ENCODE measurements at places on chromosomes 1 and 21.

DNA sequence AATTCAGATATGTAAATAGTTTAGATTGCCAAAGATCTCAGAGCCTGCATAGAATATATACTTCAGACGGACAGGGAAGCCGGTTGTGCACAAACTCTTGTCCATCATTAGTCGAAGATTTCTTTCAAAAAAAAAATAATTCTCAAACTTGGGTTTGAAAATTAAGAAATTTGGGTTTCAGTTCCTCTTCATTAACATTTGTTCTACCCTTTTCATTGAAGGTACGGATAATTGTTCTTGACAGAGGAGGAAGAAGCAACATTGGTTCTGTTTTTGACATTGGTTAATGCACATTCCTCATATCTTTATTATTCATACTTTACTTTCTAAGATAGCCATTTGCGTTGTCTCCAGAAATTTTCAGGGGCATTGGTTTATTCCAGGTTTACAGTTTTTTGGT lies 38.0 kb upstream of the PRMT6 start:
- no peak for DNase-seq

DNA sequence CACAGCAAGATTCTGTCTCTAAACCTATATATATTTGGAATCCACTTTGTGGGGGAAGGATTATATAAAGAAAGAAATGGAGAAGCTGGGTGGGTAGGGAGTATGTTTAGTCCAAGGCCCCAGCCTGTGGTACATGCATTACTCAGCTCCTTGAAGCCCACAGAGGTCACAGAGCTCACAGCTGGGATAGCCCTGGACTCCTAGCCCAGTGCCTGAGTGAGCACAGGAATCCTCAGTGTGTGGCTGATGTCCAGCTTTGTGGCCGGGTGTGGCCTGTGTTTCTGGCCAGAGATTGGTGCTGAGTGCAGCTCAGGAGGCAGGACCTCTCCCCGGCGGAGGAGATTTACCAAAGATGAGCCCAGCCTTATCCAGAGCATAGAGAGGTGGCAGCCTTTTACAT lies 7.6 kb downstream of the CAPN9 start:
- DNase-seq, result no peak

GRCh38 chr1:184533915-184534314 lies 147.1 kb downstream of the C1orf21 start:
- no peak for DNase-seq

- DNase-seq, result no peak
Measured at GRCh38 chr21:29360799-29361765, 62.4 kb downstream of the BACH1 start.

DNA sequence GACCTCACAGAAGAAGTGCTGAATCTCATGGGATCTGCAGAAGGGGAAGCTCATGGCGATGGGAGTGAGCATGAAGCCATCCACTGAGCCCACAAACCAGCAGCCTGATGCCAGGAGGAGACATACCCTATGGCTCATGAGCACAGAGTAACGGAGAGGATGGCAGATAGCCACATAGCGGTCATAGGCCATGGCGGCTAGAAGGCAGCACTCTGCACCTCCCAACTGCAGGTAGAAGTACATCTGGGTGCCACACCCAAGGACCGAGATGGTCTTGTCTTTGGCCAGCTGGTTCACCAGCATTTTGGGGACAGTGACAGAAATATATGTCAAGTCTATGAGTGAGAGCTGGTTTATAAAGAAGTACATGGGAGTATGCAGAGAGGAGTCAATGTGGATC lies 4.3 kb downstream of the OR2T10 start:
- no peak for DNase-seq

- no peak for DNase-seq
Measured at GRCh38 chr1:150210091-150210490, 25.8 kb downstream of the ANP32E start.

- DNase-seq, result no peak
Measured at GRCh38 chr1:59985911-59986515, 59.4 kb upstream of the CYP2J2 start.

GRCh38 chr1:118104951-118105350 lies 80.1 kb downstream of the SPAG17 start:
- no peak for DNase-seq

DNA sequence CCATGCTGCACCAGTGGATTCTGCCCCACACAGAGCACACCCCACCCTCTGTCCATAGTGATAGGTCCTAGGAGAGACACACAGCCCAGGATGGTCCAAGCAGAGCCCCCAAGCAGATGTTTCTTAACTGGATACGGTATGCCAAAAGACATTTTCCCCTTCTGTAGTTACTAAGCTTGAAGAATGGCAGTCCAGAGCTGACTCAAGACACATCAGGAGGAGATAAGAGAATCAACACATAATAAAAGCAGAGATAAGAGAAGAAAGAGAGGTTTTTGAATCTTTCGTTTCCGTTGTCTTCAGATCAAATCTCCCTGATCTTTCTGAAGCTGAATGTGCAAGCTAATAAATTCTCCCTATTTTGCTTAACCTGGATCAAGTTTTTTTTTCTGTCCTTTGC lies 21.8 kb upstream of the CASQ2 start:
- DNase-seq, result no peak

- DNase-seq, result no peak
Measured at GRCh38 chr1:5564578-5565257, 427.5 kb downstream of the NPHP4 start.

DNA sequence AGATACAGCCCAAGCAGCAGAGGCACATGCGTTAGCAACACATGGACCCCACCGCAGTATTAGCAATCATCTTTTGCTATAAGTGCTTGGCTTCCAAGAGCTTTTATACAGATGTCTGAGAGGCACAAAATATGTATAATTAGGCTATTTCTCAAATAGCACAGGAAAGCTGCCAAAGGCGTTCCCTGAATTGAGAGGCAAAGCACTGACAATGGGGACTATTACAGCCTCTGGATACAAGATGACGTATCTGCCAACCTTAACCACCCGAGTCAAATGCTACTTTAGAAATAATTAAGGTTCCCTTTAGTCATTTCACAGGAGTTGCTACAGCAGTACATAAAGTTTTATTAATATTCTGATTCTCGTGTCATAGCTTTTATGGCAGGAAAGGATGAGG lies 6.4 kb downstream of the STMN1 start:
- DNase-seq, result no peak
